ENCODE measurements at places on chromosomes 13 and 19.
A peak's percentile ranks its signal among the peaks of the same experiment; 100 is the strongest.

- no peak for DNase-seq
These were observed 4.2 kb downstream of the BLOC1S3 start for GRCh38 chr19:45182758-45183157.

- DNase-seq = no peak
These were observed 27.1 kb downstream of the ATP11A start for GRCh38 chr13:112716841-112717520.

DNA sequence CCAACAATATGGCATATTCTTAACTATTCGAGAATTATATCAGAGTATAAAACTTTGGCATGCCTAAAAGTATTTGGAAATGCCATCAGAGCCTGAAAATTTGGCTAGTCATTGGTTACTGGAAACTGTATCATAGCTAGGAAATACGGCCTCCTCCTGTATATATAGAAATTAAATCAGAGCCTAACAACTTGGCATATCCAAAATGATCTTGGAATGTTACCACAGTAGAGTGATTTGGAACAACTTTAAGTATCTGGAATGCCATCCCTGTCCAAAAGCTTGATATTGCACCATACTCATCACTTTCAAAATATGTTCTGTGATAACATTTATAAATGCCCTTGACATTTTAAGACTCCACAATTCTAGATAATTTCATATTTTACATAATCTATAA, 335.8 kb downstream of the SLITRK1 start:
- no peak for DNase-seq

DNA sequence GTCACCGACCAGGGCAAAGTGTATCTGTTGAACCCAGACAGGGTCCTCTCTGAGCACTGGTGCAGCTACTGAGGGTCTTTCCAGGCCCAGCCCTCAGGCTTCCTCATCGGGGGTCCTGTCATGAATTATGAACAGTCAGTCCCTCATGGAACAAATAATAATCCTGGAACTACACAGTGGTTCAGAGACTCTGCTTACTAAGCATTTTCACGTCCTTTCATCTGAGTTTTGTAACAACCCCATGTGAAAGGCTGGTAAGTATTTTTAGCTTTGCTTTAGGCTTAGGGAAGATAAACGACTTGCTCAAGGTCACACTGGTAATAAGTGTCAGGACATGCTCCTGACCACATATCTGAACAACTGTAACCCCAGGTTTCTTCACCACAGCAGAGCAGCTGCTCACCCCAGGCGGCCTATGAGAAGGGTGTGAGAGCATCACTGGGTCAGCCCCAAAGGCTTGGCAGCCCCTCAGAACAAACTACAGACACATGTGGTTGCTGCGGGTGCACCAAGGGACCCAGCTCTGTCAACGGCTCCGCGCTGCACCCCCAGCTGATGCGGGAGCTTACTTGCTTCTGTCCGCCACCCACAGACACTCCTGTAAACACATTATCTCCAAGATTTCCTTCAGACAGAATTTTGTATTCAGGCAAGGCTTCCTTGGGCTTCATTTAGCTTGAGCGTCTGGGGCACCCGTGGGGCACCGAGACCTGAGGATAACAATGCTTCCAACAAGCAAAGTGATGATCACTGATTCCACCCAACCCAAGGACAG, 19.4 kb upstream of the GSX1 start:
- no peak for DNase-seq

- no peak for DNase-seq
These were observed 5.9 kb upstream of the CCL25 start for GRCh38 chr19:8046569-8047165.

GRCh38 chr19:2208975-2209374, 27.2 kb downstream of the PLEKHJ1 start:
- no peak for DNase-seq

DNA sequence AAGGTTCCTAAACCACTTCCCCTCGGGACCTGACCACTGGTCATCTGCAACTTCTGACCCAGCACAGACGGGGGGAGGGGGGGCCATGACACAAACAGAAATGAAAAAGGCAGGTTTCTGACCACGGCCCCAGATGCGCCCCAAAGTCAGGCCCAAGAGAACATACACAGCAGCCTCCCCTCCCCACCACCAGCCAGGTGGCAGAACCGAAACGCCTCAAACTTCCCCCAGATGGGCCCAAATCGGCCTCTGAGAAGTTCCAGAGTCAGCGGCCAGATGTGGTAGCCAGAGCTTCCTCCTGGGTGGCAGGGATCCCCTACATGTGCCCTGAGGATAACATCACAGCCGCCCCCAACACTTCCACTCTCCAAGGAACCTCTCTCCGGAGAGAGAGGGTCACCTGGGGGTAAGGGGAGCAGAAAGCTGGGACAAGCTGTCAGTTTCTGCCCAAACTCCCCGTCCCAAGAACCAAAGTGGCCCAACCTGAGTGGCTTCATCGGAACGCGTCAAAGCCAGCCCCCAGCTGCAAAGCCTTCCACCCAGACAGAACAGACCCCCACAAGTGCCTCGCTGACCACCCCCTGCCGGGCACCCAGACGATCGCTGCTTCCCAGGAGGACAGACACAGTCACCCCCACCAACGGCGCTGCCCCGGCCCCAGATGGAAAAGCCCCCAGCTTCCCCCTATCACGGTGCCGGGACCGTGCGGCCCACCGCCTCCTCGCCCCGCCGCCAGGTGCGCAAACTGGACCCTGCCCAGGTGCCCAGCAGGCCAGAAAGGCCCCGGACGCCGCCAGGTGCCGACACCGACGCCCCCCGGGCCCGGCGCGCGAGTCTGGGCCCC, 800 bp downstream of the ELL start:
- DNase-seq = no peak

- no peak for DNase-seq
These were observed 475.1 kb downstream of the FOXO1 start for GRCh38 chr13:40191186-40191980.

DNA sequence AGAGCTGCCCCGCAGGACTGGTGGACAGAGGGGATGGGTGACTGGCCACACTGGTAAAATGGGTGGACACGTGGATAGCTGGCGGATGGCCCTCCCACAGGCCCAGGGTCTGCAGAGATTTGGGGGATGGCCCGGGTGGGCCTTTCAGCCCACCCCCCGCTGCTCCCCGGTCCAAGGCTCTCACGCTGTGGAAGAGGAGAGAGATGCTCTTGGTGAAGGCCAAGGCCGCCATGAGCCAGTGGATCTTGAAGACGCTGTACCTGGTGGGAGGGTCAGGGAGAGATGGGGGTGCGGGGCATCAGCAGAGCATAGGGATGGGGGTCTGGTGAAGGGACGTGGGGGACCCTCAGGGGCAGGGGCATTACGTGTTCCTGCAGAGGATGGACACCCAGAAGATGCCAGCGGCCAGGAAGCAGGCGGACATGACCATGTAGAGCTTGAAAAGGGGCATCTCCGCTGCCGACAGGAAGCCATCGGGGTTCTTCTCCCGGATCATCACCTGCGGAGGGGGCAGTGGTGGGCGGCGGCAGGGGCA, 4.5 kb downstream of the GPR108 start:
- DNase-seq = no peak

GRCh38 chr19:8085598-8086408, 33.2 kb downstream of the CCL25 start:
- DNase-seq = peak; percentile 36

DNA sequence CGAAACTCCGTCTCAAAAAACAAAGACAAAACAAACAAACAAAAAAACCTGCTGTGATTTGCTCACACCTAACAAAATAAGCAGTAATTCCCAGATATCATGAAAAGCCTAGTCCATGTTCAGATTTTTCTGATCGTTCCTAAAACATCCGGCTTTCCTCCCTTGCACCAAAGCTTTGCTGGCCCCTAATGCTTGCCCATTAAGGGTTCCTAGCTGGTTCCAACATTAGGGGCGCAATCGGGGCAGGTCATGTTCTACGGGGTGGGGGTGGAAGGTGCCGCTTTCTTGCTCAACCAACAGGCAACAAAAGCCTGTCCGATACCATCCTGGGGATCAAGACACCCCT, 25.5 kb upstream of the FXYD3 start:
- no peak for DNase-seq

- no peak for DNase-seq
These were observed 3.2 kb downstream of the NFIC start for GRCh38 chr19:3369337-3370213.

DNA sequence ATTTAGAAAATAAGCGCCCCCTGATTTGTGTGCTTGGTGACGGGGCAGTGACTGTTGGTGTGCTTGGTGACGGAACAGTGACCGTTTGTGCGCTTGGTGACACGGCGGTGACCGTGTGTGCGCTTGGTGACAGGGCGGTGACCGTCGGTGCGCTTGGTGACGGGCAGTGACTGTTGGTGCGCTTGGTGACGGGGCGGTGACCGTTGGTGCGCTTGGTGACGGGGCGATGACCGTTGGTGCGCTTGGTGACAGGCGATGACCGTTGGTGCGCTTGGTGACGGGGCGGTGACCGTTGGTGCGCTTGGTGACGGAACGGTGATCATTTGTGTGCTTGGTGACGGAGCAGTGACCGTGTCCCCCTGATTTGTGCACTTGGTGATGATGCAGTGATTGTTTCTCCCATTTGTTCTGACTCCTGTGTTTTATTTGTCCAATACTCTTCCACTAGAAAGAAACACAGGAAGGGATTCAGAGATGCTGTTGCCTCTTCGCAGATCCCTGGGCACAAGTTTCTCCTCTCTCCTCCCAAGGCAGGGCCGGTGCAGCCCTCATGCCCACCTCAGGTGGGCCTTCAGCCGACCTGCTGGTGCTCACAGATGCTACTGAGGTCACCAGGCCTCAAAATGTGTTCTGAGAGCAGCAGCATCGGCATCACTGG, 128.3 kb downstream of the ATP11A start:
- DNase-seq = no peak

DNA sequence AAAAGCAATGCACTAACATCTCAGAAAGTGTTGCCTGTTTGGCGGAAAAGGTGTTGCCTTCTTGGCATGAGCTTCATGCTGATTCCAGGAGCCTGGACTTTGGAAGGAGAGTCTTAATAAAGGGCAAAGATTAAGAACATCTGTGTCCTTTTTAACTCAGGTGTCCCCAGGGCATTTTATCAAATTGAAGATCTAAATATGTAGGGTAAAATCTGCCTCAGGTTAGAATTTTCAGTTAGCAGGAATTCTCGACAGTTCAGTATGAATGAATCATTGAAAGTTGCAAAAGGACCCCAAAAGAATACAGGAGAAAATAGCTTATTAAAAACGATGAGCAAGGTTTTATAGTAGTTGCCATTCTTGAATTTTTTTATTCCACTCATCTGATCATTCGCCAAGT, 325.2 kb downstream of the SUCLA2 start:
- DNase-seq = no peak

DNA sequence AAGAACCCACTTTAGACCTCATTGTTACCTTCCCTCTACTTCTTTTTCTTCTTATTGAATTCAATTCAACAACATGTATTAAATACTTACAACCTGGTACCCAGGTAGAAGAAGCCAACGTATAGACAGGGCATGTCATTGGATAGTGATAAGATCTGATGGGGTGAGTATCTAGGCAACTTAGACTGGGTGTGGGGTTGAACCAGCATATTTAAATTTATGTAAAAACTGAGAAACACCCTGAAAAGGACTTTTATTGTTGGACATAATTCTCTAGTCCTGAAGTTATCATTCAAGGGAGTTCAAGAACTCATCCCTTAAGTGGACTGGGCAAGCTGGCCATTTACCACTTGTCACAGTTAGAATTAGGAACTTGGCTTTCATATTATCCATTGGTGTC, 139.2 kb downstream of the ZIC5 start:
- DNase-seq = no peak

DNA sequence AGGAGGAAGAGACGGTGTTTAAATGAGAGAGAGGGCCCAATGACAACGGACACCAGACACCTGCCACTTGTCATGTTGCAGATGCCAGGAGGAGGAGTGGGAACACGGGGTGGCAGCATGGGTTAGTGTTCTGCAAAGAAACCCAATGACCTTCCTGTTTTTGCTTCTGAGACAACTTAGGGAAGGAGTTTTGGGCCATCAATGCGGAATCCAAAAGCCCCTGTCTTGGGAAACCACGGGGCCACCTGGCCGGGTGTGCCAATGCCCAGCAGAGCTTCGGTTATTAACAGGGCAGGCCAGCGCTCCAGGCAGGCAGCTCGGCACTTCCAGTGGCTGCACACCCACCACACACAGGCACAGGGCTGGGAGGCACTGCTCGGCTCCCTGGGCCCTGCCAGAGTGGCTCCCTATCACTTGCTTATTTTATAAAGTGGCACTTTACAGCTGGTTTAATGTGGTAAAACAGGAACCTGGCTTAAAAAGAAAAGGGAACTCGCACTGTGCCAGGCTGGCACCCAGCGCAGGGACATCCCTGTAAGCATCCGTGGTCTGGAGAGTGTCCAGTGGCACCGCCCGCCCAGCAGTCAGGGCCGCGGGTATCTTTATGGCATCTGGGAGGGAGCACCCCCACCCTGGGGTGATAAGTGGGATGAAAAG, 19.1 kb downstream of the ELL start:
- DNase-seq = no peak
